Naive thymus-derived CD4-positive, alpha-beta T cell (primary cell): ENCODE measurements at places on chromosomes 6 and 20.
A peak's percentile ranks its signal among the peaks of the same experiment; 100 is the strongest.

DNA sequence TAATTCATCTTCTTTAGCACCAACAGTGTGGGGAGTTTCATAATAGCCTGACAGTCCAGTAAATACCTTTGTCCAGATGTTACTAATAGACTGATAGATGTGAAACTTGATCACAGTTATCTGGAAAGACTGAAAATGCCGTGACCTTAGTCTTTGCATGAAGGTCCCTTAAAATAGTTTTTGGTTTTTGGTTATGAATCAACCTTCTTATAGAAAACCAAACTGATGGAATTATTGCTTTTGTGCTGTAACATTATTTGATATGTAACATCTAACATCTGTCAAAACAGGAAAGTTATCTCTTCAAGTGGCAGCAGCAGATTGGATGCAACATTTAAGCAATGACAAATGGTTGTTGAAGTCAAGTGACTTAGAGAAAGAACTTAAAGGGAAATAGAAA, 190.4 kb downstream of the DOK5 start:
- DNase-seq: no peak

- no peak for DNase-seq
Observed at GRCh38 chr20:33769043-33769442, 37.2 kb downstream of the ZNF341 start.

- no peak for DNase-seq
Observed at GRCh38 chr6:28206928-28207509, 18.1 kb upstream of the ZSCAN9 start.

GRCh38 chr20:6636209-6637159, 131.0 kb upstream of the BMP2 start:
- DNase-seq: no peak

GRCh38 chr20:50844430-50845100, 49.7 kb downstream of the BCAS4 start:
- peak; percentile 40 for DNase-seq

DNA sequence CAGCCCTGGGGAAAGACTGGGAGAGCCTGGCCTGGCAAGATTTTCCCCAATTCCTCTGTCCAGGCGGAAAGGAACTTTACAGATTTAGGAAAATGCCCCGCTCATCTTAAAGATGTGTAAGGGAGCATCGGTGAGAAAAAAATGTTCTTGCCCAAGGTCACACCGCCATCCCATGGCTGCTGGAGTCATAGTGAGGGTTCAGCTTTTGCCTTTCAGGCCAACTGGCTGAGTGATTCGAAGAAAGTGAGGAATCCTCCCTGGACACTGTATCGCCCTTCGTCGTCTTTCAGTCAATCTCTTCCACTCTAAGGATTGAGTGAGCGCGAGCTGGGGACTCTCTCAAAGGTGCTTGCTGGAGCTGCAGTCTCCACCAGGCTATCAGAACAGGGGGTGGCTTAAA, 1.4 kb downstream of the WFDC2 start:
- DNase-seq: no peak

DNA sequence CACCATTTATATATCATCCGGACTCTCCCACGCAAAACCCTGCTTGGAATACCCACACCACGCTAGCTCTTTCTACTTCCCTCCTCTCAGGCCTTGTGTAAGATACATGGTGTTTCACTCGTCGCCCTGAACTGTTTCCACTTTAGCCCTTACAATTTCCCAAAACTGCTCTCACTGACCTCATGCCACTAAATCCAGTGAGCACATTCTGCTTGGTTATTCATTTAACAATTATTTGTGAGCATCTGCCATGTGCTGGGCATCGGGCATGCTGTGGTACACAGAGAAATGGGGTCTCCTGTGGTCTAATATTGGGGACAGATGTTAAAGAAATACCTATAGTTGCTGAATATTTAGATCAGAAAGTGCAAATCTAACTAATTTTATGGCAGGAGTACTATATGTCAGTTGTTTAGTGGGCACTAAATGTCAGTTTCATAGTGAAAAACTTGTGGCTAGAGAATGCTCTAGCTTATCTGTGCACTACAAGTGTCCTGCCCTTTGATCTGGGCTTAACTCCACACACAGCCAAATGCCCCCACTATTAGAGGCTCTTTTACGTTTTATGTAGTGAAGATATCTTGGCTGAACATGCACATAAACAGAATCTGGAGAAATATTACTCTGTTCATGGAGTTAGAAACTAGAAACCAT, 41.0 kb downstream of the PLEKHG1 start:
- DNase-seq: no peak

DNA sequence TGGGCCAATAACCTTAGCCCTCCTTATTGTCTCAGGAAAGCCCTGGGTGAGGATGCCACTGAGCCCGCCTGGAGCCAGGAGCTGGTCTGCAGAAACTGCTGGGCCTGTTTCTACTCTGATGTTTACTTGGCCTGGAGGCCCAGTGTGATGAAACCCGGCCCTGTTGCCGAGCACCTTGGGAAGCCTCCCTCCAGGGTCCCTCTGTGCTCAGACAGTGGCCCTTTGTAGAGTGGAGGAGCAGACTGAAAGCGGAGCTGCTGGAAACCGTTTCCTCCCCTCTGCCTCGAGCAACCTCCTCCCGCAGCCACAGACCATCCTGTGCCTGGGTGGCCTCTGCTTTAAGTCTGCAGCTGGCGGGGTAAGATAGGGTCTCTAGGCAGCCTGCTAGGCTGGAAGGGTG, 84.1 kb upstream of the EPB41L1 start:
- no peak for DNase-seq

DNA sequence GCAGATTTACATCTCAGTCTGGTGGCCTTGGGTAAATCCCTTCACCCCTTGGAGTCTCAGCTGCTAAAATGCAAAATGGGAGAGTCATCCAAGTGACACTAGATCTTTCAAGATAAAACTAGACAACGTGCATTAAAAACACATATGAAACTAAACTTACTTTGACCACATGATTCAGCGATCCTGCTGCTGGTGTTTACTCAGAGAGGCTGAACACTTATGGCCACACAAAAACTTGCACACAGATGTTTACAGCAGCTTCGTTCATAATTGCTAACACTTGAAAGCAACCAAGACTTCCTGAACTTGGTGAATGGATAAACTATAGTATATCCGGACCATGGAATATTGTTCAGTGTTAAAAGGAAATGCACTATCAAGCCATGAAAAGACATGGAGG, 55.3 kb upstream of the GPR6 start:
- DNase-seq: no peak

DNA sequence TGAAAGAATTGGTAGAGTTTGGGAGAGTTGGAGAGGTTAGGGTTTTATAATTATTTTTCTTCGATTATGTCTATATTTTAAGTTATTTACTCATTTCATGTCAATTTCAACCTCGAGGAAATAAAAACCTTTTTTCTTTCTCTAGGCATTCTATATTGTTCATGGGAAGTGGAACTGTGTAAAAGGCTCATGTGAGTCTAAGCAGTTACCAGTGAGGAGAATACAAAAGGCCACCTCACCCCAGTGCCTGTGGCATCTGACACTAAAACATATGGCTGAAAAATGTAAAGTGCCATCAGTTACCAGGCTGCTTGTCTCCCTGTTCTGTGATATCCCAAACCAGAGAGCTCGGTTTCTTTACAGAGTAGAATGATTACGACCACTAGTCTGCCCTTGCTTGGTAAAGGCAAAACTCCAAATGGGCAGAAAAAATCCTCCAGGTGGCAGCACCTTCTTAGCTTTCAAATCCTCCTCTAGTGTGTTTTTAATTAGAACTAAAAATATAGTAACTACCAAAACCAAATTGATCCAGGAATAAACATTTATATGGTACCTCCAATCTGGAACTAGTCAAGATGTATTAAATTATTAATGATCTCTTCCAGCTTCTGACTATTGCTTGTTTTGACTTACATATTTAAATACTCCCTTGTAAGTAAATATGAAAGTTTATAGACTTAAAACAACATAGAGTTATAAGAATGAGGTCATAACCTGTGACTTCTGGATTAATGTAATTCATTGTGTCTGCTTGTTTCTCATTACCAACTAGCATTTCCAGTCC, 122.6 kb upstream of the MCHR2 start:
- DNase-seq: no peak

DNA sequence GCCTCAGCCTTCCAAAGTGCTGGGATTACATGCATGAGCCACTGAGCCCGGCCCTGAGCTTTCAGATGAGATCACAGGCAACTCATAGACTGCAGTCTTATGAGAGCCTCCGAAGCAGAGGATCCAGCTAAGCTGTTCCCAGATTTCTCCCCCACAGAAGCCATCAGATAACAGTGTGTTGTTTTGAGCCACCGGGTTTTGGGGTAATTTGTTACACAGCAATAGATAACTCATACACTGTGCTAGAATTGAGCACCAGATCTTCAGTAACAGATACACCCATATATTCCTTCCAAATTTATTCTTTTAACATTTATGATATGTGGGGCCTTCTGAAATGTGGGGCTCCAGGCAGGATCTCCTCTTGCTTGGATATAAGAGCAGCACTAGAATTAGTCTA, 19.0 kb upstream of the ZBTB22 start:
- no peak for DNase-seq

DNA sequence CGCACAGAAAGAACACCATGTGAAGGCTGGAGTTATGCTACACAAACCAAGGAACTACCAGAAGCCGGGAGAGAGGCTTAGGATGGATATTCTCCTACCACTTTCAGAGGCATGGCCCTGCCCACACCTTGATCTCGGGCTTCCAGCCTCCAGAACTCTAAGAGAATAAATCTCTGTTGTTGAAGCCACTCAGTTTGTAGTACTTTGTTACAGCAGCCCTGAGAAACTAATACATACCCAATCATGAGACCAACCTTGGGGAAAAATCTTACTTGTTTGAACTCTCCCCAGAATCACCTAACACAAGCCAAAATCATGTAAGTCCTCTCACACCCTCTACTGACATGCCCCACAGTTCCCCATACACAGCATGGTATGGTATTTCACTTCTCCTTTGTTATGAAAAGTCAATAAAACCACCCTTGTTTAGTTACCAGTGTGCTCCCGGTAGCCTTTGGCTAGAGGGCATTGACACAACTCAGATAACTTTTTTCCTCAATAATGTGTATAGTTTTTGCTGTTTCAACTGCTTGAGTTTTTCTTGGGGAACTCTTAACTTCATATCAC, 40.7 kb upstream of the SLC2A12 start:
- DNase-seq: no peak

DNA sequence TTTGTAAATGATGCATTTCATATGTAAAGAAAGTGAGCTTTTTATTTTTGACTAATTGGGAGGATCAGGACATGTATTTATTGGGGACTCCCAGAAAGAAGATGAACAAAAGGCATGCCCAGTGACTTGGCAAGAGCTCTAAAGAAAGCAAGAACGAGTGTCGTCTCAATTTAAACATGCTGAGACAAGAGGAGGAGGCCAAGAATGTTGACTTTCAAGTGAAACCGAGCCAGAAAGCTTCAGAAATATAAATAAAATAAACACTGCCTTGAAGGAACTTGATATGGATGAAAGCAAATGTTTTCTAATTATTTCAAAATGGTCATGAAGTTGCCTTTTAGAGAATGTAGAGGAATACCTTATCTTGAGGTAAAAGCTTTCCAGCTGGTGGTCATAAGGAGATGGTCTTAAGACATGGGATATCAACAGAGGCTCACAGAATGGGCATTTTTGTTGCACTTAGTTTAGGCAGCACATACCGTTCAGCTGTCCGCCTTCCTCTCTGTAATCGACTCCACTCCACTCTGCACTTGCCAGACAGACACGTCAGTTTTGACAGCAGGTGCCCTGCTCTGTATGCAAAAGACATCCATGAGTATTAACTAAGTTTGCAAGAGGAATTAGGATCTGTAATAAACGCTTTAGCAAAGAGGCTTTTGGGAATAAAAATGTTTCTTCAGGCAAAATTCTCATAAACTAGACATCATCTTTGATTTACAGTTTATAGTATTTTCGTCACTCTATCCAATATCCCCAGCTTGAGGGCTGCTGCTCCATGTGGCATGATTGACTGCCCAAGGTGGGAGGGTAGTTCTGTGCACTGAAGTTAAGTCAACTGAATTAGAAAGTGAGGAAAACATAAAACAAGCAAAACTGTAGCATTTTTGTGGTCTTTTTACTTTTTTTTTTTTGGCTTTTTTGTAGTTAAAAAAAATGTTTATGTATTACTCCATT, 613.1 kb downstream of the PKHD1 start:
- no peak for DNase-seq

DNA sequence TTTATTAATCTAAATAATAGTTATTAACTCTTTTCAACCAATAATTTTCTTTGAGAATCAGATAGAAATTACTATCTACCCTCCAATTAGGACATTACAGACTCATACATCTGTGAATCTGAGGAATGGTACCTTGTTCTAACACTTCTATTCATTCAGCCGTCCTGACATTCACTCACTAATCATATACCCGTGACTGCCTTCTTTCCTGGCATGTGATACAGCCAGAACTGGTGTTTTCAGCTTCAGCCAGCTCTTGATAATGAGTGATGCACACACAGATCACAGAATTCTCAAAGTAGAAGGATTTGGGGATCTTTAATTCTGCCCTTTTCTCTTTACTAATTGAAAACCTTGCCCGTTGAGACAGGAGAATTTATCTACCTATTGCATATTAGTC, 499.9 kb downstream of the UTRN start:
- DNase-seq: no peak

DNA sequence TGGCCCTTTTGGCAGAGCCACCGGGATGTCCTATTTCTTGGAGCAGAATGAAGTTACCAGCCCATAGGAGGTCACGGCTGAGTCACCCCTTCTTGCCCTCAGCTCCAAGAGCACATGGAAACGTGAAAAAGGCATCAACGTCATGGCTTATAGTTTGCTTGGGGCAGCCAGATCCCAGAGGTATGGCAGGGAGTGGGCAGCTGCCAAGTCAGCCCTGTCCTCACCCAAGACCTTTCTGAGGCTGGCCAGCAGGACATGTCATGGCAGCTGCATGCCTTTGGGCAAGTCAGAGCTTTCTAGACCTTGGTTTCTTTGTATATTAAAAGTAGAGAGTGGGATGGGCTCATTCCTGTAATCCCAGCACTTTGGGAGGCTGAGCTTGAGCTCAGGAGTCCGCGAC, 8.2 kb upstream of the MDFI start:
- no peak for DNase-seq

DNA sequence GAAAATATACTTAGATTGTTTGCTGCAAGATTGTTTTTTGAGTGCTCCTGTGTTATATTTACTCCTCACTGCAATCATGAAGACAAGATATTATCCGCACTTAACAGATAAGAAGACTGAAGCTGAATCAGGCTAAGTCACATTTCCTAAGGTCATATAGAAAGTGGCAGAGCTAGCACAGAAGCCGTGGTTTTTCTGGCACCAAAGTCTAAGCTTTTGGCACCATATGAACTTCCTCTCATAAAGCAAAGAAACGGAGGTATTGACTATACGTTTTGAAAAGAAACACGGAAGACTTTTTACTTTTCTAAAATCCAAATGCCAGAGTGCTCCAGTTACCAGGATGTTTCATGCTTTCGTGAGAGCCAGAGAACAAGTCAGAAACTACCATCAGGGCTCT, 9.3 kb upstream of the DTD1 start:
- no peak for DNase-seq
